Renal pelvis (tissue), 12 donors: ENCODE measurements at places on chromosomes 1 and 21. TPM values are rescaled to one million over a fixed set of nuclear protein-coding genes. Genes with fewer than 3 reads are reported as not detected.
A peak's percentile ranks its signal among the peaks of the same experiment; 100 is the strongest.

Gene CD52
- 6.7 TPM for polyA plus RNA-seq

DNA sequence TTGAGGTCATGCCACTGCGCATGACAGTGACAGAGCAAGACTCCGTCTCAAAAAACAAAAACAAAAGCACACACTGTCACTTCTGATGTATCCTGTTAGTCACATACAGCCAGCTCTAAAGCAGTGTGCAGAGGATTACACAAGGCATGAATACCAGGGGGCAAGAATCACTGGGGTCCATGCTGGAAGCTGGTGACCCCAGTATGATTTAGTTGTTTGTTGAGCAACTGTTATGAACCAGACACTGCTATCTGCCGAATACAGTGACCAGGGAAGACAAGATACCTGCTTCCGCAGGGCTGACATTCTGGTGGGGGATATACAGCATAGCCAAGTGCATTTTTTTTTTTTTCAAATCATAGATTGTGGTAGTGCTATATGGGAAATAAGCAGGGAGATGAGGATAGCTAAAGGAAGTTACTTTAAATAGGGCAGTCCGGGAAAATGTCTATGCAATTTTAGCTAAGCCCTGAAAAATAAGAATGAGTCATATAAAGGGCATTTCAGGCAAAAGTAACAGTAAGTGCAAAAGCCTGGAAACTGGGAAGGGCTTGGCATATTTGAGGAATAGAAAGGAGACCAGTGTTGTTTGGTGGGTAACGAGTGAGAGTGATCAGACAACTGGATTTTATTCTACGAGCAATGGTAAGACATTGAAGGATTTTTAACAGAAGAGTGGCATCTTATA lies 69.7 kb downstream of the ADSS2 start:
- no peak for DNase-seq

GRCh38 chr1:115505148-115505571 lies 136.6 kb upstream of the VANGL1 start:
- DNase-seq: peak; percentile 46

Gene PRAMEF7
- polyA plus RNA-seq: not detected

Gene CNR2
- polyA plus RNA-seq: 0.12 TPM

GRCh38 chr1:28801461-28801860 lies 10.5 kb upstream of the OPRD1 start:
- DNase-seq: no peak

- no peak for DNase-seq
Observed at GRCh38 chr1:157773493-157774350, 3.2 kb downstream of the FCRL2 start.

DNA sequence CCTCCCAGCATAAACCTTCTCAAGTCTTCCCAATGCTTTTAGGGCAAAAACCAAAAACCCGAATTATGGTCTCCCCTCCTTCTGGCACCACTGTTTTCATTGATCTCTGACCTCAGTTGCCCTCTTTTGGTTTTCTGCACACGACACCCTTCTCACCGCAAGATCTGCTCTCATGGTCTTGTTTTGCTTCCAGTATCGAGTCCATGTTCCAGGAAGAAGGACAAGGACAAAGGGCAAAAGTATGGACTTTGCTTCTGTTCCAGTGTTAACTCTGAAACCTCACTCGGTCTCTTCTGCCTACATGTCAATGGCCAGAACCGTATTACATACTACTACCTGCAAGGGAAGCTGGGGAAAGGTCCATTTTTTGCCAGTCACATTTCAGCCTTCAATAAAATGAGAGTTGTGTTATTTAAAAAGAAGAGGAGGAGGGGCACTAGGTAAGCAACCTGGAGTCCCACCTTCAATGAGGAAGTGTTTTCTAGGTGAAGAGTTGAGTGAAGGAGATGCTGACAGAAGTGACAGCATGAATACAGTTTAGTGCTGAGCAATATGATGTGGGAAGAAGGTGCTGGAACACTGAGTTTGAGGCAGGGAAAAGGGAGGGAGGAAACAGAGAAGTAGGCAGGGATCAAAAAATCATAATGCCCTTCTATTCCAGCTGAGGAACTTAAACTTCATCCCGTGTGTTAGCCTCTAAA lies 183.4 kb downstream of the FGGY start:
- DNase-seq: no peak

- no peak for DNase-seq
Observed at GRCh38 chr1:167860231-167860923, 53.6 kb downstream of the ADCY10 start.

DNA sequence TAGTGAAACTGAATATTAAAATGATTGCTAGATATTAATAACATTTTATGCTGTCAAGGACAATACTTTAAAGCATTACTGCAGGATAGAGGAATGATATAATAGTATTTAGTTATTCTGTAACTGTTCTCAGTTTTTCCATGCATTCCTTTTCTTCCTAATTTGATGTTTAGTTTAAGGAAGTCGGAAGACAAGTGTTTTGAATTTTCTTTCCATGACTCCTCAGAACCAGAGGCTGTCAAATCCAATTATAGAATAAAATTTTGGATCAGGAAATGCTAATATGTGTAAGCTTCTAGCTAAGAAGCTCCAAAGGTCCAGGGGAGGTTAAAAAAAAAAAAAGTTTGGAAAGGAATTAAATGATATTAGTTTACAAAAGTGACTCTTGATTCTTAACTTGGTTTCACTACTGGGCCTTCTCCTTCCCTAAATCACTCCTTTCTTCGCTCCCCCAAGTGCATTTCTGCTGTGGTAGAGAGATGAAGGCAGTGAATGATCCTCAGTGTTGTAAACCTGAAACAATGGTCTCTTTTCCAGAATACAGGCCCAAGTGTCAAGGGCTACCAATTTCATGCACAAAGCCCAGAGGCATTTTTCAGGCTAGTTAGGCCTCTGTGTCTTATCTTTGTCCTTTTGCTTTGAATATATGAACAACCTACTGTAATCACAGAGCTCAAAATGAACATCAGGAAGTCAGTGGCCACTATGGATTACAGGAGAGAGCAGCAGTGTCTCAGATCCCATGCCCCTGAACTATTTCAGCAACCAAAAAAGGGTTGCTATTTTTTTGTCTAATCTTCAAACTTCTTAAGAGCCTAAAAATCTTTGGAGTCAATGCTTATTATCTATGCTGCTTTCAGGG lies 6.2 kb downstream of the ADSS2 start:
- no peak for DNase-seq

DNA sequence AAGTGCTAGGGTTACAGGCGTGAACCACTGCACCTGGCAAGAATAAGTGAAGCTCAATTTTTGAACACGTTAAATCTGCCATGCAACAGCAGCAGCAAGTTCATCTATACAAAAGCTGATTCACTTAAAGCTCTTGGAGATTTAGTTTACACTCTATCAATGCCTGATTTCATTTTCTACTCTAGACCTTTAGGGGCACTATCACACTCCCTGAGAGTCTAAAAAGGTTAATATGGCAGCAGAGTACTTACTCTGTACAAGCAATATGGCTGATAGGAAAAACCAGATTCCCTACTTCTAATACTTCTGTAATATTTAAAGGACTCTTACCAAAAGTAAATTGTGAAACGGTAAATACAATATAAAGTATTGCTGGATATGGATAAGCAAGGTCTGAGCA lies 4.8 kb downstream of the RBM34 start:
- DNase-seq: no peak

GRCh38 chr1:93681101-93681988 lies at the start of gene BCAR3:
Gene BCAR3, minus strand, starts transcription at chr1:93681837. Its CDS starts 6,907 bp downstream, at chr1:93674930.
- peak; percentile 69 for DNase-seq
